Myocyte (in vitro differentiated cells): ENCODE measurements at places on chromosomes 12 and 14. TPM values are rescaled to one million over a fixed set of nuclear protein-coding genes. Genes with fewer than 3 reads are reported as not detected.

The RNASE9 gene
- total RNA-seq: not detected in 2 replicates

The IRAK3 gene
- 0.32 TPM in 1 of 2 replicates, not detected in the other for total RNA-seq

DNA sequence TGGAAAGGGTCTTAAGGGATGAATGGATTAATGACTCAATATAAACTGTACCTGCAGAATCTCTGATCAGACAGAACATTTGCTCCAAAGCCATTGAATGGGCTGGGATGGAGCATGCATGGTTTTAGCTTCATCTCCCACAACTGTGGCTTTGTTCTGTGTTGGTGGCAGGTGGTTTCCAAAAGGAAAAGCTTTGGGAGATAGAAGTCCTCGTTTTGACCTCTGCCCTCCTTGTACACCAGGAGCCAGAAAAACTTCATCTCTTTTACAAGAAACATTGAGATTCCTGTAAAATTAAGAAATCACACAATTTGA is 39.5 kb downstream of the GPR65 start:
- DNase-seq: no peak

DNA sequence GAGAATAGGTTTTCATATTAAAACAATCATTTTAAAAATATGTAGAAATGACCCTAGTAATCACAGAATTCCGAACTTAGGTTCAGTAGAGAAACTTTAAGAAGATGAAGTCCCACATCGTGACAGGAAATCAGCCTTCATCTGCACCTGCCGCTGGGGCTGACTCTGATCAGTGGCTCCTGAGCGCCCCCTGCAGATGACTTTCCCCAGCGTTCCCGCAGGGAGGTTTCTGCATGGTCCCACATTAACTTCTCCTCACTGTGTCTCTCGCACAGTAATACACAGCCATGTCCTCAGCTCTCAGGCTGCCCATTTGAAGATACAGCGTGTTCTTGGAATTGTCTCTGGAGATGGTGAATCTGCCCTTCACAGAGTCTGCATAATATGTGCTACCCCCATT is 1131.1 kb downstream of the TMEM121 start:
- DNase-seq: no peak

The KLRD1 gene
- under 0.01 and 0.03 TPM in 2 replicates for total RNA-seq
